Fibroblast of pulmonary artery (primary cell): ENCODE measurements at places on chromosomes 5 and 9.
A peak's percentile ranks its signal among the peaks of the same experiment; 100 is the strongest.

DNA sequence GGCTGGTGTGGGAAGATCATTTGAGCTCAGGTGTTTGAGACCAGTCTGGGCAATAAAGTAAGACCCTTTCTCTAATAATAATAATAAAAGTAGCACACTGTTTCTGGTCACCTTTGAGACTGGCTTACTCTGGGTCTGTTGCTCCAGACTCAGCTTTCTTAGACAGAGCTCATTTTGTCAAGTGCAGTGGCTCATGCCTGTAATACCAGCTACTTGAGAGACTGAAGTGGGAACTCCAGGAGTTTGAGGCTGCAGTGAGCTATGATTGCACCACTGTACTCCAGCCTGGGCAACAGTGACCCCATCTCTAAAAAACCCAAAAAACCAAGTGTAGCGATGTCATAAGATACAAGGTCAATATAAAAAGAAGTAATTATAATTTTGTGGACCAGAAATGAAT lies 36.4 kb upstream of the RNU6ATAC start:
- no peak for DNase-seq

DNA sequence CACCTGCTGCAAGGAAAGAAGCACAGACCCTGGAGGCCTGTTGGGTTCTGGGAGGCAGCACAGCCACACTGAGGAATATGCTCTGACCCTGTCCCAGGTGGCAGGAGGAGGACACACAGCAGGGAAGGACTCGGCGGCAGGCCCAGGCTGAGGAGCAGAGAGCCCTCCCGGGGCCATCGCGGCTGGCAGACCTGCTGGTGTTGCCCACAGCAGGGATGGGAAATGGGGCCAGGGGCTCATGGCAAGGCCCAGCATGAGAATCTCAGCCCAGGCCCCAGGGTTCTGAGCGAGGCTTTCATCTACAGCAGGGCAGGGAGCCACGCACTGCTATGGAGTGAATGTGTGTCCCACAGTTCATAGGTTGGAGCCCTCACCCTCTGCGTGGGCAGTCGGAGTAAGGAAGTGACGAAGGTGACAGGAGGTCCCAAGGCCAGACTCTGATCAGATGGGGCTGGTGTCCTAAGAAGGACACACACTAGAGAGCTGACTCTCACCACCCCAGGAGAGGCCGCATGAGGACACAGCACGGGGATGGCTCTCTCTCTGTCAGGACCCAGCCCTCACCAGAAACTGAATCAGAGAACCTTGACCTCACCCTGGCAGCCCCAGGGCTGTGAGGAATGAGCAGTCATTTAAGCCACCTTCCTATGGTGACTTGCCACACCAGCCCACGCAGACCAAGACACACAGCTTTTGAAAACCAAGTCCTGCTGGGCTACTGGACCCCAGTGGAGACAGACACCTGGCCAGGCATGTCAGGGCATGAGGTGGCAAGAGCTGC lies 10.3 kb upstream of the GPSM1 start:
- DNase-seq: no peak

DNA sequence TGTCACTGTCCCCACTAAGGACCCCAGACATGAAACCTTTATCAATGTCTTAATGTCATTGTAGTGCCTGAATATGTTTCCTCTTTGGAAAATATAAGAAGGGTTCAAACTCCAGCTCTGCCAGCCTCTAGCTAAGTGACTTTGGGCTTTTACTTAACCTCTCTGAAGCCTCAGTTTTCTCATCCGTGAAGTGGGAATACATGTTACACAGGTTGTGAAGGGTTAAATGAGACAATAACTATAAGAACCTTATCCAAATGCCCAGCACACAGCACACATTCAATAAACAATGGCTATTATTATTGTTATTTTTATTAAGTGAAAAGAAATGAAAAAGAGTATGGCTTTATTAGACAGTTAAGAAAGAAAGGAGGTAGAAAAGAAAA lies 15.7 kb upstream of the IGFBPL1 start:
- DNase-seq: no peak

GRCh38 chr5:147552897-147553296 lies 43.0 kb upstream of the DPYSL3 start:
- no peak for DNase-seq

DNA sequence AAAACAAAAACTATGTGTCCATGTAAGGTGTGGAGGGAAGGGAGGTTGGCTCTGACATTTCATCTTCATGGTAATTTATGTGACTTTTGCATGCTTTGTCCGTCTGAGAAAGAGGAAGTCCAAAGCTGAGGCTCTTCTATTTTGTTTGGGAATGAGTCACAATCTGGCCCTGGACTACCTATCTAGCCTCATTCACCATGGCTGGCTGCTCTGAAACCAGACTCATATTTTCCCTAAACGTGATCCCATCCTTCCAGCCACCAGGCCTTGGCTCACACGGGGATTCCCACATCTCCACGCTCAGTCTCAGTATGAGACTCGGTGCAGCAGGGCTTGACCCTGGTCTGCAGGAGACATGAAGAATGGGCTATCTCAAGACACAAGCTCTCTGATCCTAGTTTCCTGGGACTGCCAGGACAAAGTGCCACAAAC lies 672.8 kb downstream of the ACTL7B start:
- DNase-seq: peak; percentile 44

DNA sequence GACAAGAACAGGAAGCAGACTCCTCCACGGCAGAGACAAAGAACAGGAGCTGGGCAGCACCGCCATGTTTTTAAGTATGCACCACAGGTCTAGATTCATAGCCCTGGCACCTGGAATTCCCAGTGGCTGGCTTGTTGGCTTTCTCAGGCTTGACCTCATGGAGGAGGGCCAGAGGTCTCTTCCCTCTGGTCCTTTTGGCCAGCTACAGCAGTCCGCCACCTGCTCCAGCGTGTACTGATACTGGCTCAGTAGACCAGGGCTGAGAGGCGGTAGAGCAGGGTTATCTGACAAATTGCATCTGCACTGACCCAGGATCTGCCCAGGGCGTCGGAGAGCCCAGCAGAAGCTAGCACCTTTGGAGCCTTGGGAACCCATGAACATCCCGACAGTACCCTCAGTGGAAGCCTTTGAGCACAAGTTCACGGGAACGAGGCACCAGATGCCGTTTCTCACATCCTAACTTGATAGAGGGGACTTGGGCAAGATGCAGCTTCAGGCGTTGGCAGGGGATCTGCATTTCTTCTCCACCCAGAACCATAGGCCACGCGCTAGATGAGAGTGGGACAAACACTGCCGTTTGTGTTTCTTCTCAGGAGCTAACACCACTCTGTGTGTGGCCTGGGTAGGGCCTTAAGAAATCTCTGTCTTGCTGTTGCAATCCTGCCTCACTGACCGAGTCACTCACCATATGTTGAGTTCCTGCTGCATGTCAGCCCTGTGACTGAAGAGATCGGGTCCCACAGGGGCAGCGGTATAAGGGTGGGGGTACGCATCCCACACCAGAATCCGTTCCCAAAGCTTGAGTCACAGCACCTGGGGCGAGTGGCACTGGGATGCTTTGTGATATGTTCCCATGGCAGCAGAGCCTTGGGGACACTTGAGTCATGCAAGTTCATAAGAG lies 90.3 kb upstream of the OTULINL start:
- peak; percentile 76 for DNase-seq

- DNase-seq: no peak
Observed at GRCh38 chr5:136132087-136132486, 558 bp upstream of the SMAD5 start.

GRCh38 chr5:143836161-143836725 lies 24.3 kb downstream of the HMHB1 start:
- no peak for DNase-seq

- peak; percentile 36 for DNase-seq
Observed at GRCh38 chr5:35061211-35061770, 13.5 kb upstream of the AGXT2 start.

- DNase-seq: no peak
Observed at GRCh38 chr9:101073122-101073521, 44.6 kb downstream of the PLPPR1 start.

DNA sequence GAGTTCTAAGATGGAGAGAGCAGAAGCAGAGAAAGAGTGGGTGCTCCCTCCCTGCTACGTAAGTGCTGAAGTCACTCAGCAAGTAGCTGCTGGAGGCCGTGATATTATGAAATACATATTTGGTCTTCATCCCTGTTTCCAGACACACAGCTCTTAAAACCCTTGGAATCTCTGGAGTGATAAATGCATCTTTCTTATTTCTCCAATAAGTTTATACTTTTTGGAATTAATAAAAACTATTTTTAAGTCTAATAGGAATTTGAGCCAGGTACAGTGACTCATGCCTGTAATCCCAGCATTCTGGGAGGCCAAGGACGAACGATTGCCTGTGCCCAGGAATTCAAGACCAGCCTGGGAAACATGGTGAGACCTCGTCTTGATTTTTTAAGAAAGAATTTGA lies 60.6 kb downstream of the AUH start:
- DNase-seq: peak; percentile 21

DNA sequence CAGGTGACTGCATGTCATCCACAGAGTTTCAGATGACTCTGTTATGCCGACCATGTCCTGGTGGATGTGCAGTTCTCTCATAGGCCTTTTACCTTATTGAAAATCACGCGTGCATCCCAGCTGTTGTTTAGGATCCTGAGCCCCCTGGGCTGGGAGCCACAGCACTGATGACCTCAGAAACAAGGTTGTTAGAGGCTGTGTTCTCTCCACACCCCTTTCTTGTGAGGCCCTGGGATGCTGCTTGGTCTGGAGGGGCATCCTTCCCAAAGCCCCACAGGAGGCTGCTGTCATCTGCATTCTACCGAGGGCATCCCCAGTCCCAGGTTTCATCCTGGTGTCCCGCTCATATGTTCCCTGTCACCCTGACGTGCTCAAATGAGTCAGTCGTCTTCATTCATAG lies 76.5 kb upstream of the IRX4 start:
- no peak for DNase-seq
